ENCODE measurements at places on chromosomes 3 and 15.

GRCh38 chr3:111808439-111808838 is 50.6 kb upstream of the PHLDB2 start:
- no peak for DNase-seq

- DNase-seq, result peak; percentile 10
Observed at GRCh38 chr3:2511356-2511755, 412.7 kb downstream of the CNTN4 start.

DNA sequence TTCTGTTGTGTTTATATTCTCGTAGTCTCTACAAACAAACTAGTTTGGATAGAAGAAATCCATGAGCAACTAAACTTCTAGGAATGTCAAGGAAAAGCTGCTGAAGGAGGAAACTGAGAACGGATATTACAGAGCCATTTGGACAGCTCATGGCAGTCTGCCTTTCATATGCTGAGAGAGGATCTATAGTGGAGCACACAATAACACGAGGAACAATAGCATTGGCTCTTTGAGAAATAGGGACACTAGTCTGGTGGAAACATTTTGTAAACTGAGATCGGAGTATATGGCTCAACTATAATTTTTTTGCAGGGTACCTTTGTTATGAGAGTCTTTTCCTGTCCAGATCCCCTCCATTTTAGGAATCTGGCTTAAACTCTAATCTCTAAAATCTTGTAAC is 200.5 kb downstream of the CLSTN2 start:
- DNase-seq, result no peak

GRCh38 chr15:26531489-26531888 is 241.4 kb downstream of the GABRB3 start:
- no peak for DNase-seq

- peak; percentile 84 for DNase-seq
Observed at GRCh38 chr3:21942328-21942727, 191.3 kb upstream of the ZNF385D start.

GRCh38 chr3:141114179-141114745 is 63.1 kb downstream of the SPSB4 start:
- DNase-seq, result no peak

DNA sequence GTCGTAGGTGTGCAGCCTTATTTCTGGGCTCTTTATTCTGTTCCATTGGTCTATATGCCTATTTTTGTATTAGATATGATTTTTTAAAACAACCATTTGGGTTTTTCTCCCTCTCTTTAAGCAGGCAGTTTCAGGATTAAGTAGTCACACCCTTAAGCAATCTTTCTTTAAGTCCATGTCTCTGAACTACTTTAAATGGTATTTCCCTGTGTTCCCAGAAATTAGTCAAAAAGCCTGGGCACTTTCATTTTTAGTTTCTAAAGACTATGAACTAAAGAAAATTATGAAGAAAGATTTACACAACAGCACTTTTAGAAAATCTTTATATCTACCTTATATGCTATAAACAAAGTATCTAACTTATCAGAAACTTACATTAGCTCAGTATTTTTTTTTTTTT is 110.3 kb downstream of the FAIM start:
- no peak for DNase-seq

DNA sequence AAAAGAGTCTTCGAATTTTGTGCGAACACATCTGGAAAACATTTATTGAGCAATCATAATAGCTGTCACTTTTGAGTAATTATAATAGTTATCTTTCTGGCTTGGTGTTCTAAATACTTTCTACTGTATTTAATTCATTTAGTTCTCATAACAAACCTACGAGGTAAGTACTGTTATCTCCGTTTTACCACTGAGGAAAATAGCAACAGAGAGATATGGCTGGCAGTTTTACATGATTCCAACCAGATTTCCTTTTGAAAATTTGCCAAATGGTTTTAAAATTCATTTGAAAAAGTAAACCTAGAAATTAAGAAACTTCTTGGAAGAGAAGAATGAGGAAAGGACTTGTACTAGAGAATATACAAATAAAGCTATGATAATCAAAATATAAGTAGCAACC is 37.3 kb upstream of the MGA start:
- DNase-seq, result peak; percentile 32

GRCh38 chr15:85473455-85473854 is 93.1 kb downstream of the AKAP13 start:
- no peak for DNase-seq

DNA sequence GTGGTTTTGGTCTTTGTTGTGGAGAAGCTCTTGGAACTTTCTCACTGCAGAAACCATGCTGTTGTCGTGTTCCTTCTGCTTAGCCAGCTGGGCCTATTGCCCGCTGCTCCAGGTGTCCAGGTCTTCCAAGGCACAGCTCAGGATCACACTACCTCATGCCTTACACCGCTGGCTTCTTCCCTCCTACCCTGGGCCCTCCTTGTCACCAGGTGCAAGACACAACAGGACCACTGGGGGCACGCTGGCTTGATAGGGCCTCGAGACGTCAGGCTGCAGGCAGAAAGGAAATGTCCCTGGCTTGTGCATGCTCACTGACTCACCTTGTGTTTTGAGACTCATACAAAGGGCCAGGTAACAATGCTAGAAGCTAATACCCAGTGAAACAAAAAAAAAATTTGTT is 32.3 kb downstream of the PAQR9 start:
- no peak for DNase-seq

GRCh38 chr3:180970931-180971330 is 18.6 kb downstream of the DNAJC19 start:
- no peak for DNase-seq

- no peak for DNase-seq
Observed at GRCh38 chr15:51094606-51095569, at the start of gene TNFAIP8L3. Gene TNFAIP8L3 (minus strand): TSS chr15:51094906. CDS start chr15:51094595, 311 bp downstream.

GRCh38 chr3:138113326-138113725 is 2.1 kb downstream of the DZIP1L start:
- DNase-seq, result no peak

- peak; percentile 39 for DNase-seq
Observed at GRCh38 chr15:45429941-45430792, 51.8 kb upstream of the GATM start.

- peak; percentile 77 for DNase-seq
Observed at GRCh38 chr15:74053941-74054529, 28.3 kb downstream of the GOLGA6A start.

DNA sequence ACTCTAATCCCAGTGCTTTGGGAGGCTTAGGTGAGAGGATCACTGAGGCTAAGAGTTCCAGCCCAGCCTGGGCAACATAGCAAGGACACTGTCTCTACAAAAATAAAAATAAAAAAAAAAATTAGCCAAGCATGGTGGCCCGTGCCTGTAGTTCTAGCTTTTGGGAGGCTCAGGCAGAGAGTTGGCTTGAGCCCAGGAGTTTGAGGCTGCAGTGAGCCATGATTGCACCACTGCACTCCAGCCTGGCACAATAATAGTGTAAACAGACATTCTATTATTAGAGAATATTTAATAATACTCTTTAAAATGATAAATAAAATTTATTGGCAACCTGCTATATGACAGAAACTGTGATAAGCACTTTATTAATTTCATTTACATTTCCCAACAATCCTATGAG is 908.9 kb downstream of the TUSC7 start:
- no peak for DNase-seq

DNA sequence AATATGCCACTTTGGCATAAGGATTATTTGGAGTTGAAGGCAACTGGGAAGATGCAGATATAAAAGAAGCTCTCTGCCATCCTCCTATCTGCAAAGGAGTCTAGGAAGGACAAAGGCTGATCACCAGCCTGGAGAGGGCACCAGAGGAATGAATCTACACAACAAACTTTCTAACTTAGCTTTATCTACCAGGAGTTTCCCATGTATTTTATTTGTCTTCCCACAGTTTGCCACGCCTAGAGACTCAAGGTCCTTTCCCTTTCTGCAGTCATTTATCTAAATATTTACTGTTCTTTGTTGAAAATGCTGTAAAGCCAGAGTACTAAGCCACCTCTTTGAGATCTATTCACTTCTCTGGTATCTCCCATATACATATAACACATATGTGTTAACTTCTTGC is 32.2 kb downstream of the GPR176 start:
- no peak for DNase-seq

DNA sequence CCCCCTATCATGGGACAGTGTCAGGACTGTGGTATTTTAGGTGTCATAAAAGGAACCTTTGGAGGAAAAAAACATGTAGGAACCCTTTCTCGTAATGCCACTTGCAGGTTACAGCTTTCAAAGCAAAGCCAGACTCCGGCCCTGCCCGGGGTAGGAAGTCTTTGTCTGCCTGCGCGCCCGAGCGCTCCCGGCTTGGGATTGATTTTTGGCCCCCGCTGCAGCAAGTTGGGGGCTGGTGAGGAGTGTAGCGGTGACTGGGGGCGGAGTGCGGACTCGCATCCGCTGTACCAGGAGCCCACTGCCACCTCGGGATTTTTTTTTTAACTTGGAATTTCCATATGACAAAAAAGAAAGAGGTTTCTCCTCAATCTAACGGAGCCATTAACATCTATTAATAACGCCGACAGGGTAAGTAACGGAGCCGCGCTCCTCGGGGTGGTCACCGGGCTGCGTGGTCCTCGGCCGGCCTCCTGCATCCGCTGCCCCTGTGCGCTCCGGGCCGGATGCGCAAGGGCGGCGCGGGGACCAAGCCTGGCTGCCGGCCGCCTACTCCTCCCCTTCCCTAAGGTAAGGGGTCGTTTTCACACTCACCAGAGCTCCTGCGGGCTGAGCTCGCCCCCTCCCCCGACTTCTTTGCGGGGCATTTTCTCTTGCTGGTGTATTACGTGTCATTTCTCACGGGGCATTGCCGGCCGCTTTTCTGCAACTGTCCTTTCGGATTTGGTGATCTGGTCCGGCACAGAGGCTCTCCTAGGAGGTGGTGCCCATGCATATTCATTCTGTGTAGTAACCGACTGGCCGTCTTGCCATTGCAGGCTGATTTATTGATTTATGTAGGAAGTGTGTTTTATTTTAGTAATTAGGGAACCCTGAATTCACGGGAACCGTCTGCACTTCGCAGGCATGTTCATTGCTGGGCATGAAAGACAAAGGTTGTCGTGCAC is 219.8 kb upstream of the TOPAZ1 start:
- no peak for DNase-seq

GRCh38 chr3:64079369-64080150 is 56.3 kb upstream of the PSMD6 start:
- no peak for DNase-seq

GRCh38 chr3:50436114-50436674 is 67.2 kb downstream of the CACNA2D2 start:
- peak; percentile 52 for DNase-seq

GRCh38 chr3:183494341-183494740 is 61.2 kb downstream of the KLHL6 start:
- no peak for DNase-seq

All from right lung (tissue), 10 donors.